ENCODE measurements at places on chromosomes 3 and 15. TPM values are rescaled to one million over a fixed set of nuclear protein-coding genes. Genes with fewer than 3 reads are reported as not detected.

Gene RBMS3
- total RNA-seq: 76.7 TPM

Gene OXTR
- 41.3 TPM for total RNA-seq

Gene GUCA1C
- total RNA-seq: not detected

Gene ACTC1
- total RNA-seq: 1.6 TPM

Gene RARRES1
- total RNA-seq: 0.65 TPM

Data from hair follicle dermal papilla cell (primary cell).